ENCODE measurements at places on chromosomes 5 and 9.
A peak's percentile ranks its signal among the peaks of the same experiment; 100 is the strongest.

- DNase-seq, result no peak
These were observed 9.6 kb upstream of the BICD2 start for GRCh38 chr9:92774274-92774673.

- DNase-seq, result no peak
These were observed 269.8 kb downstream of the SYK start for GRCh38 chr9:91071184-91071990.

GRCh38 chr9:131503626-131504465 is 1.1 kb downstream of the POMT1 start:
- DNase-seq, result peak; percentile 50

- no peak for DNase-seq
These were observed 79.4 kb downstream of the FAM114A2 start for GRCh38 chr5:153959134-153959957.

- DNase-seq, result peak; percentile 54
These were observed 72.9 kb downstream of the BAAT start for GRCh38 chr9:101311758-101312420.

DNA sequence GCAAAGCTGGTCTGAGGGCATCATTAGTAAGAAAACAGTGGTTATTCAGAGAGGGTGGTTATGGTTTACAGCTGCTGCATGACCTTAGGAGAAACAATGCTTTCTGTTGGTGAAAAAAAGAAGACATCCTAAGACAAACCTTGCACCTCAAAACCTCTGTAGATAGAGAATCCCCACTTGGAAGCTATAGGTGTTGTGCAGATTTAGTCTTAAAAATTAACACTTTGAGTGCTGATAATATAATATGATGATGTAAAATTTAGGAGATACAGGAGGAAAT is 1.4 kb upstream of the PTTG1 start:
- DNase-seq, result no peak

DNA sequence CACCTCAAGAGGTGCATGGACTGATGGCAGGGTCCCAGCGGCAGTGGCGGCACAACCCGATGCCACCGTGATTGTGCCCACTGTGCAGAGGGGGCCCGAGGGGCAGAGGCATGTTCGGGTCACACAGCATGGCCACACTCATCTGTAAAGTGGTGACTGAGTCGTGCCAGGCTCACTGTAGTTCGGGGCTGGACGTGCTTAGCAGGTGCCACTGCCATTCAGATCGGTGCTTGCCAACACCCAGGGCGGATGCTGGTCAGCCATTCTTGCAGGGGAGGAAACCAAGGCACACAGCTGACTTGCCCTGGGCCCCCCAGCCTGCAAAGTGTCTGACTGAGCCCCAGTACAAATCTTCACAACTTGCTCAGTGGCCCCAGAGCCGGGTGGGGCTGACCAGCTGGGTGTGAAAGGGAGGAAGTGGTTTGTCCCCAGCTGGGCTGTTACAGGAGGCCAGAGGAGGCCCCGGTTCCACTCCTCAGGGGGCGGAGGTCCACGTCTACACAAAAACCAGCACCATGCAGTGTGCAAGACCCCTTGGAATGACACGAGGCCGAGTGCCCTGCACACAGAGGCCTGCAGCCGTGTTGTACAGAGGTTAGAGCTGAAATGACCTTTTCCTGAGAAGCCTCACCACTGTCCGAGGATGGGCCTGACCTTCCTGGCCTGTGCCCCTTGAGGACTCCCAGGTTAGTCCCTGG is 17.9 kb downstream of the FGD3 start:
- peak; percentile 51 for DNase-seq

DNA sequence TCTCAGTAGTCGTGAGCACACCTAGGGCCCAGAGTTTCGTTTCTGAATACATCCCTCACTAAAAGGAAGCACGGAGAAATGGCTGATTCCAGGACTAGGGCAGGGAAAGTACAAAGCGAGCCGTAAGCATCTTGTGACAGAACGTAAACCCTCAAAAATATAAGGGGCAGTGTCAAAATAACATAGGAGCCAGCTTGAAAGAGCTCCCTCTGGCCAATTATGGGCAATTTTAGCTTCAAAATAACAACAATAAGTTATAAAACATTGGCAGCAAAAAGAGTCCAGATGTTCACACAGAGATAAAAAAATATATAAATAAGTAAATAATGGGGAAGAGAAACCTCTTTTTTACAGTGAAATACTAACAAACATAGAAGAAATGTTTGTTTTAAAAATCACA is 18.5 kb upstream of the GLIS3 start:
- DNase-seq, result no peak

DNA sequence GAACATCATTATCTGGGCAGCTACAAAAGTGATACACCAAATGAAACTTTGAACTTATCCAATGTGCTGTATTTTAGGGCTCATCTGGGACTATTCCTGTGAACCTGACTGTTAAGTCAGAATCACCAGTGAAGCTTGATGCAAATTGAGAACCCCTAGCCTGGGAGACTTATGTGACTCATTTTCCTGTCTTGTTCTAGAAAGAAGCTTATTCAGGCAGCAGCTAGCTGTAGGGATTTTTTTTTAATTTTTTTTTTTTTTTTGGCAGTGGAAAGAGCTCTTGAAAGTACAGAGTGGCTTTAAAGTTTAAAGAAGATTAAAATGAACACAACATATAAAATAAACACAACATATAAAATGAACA is 81.1 kb upstream of the TNFAIP8 start:
- DNase-seq, result peak; percentile 35

DNA sequence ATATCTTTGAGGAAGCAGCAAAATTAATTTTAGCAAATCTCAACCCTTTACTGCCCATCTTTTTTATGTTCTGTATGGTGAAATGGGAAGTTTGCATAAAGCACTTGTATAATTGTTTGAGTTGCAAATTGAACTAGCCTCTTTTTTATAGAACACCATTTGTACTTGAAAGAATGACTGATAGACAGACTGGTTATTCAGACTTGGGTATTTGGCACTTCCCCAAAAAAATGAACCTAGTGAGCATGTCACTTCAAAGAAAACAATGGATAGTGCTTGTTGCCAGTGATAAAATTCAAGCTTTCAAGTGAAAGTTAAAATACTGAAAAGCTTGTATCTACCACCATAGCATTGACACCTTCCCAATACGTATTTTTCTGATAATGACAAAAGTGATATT is 115.8 kb downstream of the ERCC6L2 start:
- no peak for DNase-seq

DNA sequence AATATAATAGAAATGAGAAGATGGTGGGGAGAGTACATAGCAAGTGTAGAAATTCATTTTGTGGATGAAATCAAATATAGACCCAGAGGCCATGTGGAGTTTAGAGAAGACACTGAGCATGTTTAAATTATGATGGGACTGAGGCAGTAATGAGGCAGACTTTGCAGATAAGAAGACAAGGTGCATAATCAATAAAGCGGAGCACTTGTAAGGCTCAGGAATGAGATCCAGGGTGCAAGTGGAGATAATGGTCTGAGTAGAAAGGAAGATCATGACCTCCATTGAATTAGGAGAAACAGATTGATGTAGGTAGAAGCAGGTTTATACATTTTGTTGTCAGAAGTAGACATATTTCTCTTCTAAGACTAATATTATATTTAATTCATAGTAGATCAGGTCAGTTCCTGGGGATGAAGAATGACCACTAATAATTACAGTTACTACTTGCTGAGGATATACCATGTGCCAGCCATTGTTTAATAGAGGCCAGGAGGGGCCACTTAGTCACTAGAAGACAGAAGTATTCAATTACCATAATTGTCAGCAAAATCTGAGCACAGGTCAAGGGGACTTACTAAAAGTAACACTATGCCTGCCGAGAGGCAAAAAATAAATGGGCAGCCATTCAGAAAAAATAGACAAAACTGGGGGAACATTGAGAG is 479.8 kb downstream of the DNAH5 start:
- DNase-seq, result no peak

- peak; percentile 63 for DNase-seq
These were observed 21.0 kb upstream of the RALGDS start for GRCh38 chr9:133141833-133142595.

DNA sequence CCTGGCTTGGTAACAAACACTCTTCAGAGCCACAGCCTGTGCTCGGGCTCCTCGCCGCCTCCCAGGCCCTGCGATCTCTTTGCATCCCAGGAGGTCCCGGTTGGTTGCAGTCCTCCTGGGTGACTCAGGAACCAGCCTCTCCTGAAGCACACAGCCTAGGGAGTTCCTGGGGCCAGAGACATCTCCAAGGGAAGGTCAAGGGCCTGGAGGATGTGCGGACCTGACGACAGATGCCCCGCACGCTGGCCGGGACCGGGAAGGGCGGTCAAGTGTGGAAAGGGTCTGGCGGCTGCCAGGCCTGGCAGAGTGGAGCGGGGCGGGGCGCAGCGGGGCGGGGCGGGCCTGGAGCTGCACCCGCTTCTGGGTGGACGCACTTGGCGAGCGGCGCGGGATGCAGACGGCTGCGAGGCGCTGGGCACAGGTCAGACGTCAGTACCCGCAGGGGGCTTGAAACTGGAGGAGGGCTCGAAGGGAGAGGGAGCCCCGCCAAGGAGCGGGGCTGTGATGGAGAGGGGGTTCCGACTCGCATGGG is 45.0 kb upstream of the PRSS3 start:
- DNase-seq, result no peak

DNA sequence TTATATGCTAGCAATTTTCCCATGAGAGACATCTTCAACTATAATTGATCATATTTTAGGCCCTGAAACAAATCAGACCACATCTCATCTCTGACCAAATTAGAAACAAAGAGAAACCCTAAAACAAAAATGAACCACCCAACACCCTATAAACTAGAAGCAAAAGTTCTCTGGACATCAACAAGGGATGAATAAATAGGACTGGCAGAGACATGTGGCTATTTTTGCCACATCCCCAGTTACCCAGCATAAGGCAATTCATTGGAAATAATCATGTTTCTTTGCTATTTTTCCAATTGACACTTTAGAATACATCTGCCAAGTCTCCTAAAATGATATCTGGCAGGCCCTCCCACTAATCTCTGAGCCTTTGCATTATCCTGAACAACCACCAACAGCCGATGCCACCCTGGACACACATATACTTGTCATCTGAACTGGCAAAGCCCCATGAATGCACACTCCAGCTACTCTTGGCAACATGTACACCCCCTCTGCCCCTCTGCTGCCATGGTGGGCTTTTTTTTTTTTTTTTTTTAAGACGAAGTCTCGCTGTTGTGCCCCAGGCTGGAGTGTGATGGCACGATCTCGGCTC is 53.5 kb upstream of the EQTN start:
- no peak for DNase-seq

DNA sequence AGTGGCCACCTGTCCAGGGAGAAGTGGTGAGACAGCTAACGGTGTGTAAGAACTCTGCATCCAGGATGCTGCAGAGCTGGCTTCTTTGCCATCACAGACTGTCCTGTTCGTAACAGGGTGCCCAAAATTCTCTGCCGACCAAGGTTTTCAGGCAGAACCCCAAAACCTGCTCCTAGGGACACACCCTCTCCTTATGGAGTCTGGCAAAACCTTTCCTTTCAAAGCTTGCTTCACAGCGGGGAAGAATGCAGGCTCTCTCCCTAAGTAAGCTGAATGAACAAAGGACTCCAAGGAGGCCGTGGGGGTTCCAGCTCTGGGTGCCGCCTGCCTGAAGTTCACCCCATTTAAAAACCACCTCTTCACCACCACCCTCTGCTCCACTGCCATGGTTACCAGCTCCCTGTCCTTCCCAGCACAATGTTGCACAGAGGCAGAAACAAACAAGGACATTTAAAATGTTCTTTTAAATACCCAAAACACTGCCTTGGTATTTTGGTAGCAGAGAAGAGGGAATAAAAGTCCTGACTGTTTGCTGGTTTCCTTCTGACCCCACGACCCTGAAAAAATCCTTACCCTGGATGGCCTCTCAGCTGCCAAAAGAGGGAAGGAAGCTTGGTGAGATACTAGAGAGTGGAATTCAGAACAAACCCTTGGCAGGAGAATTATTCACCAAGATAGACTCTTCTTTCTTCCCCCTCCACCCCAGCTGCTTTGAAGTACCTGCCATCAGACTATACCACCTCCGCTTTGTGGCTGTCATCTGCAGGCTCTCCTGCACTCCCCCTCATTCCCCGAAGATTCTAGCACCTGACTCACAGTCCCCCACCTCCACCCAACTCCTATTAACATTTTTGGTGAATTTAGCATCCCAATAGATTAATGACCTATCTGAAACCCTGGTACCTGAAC is 7.1 kb upstream of the KLF9 start:
- DNase-seq, result peak; percentile 24

- DNase-seq, result peak; percentile 88
These were observed 403 bp downstream of the NINJ1 start for GRCh38 chr9:93133681-93134014.

Data from GM20000 (cell line).